ENCODE measurements at places on chromosomes 12 and 14. TPM values are rescaled to one million over a fixed set of nuclear protein-coding genes. Genes with fewer than 3 reads are reported as not detected.

Gene AQP2
- total RNA-seq = not detected

Gene FOXJ2
- total RNA-seq = 9.4 TPM

Gene PLCZ1
- total RNA-seq = not detected

Gene ZFHX2
- not detected for total RNA-seq

Gene RTN1
- total RNA-seq = 2.6 TPM

Measured in skeletal muscle tissue (tissue), 5 donors.